ENCODE measurements at places on chromosomes 5 and 9.

GRCh38 chr5:82595113-82595512 lies 317.0 kb upstream of the RPS23 start:
- DNase-seq, result no peak

- DNase-seq, result no peak
Observed at GRCh38 chr5:143051244-143052058, 281.3 kb downstream of the ARHGAP26 start.

- DNase-seq, result no peak
Observed at GRCh38 chr5:154517181-154517580, 39.2 kb upstream of the HAND1 start.

DNA sequence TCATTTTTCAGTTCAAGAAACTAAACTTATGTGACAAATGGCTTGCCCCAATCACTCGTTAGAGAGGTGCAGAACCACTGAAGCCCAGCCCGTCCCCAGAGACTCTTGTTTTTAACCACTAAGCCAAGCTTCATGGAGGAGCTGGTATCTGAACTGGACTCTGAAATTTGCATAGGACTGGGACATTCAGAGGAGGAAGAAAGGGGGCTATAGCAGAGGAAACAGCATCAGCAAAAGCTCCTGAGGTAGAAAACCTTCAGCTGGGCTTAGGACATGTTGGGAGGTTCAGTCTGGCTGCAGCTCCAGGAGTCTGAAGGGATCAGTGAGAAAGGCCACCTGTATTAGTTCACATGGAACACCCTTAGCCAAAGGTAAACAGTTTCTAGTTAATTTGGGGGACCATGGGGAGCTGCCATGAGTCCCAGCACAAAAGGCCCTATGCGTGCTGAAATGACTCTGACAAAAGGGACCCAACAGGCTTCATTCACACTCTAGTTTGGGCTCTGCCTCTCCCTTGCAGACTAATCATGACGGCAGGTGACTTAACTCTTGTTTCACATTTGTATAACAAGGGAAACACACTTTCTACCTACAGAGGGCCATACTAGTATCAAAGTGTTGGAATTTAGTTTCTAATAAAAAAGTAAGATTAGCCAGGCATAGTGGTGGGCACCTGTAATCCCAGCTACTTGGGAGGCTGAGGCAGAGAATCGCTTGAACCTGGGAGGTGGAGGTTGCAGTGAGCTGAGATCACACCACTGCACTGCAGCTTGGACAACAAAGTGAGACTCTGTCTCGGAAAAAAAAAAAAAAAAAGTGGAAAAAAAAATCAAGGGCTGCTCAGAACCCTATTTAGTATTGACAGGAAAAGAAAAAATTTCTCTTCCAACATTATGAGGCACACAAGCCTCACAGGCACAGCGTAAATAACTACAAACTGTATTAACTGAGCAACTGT lies 10.2 kb downstream of the FBXO10 start:
- no peak for DNase-seq

DNA sequence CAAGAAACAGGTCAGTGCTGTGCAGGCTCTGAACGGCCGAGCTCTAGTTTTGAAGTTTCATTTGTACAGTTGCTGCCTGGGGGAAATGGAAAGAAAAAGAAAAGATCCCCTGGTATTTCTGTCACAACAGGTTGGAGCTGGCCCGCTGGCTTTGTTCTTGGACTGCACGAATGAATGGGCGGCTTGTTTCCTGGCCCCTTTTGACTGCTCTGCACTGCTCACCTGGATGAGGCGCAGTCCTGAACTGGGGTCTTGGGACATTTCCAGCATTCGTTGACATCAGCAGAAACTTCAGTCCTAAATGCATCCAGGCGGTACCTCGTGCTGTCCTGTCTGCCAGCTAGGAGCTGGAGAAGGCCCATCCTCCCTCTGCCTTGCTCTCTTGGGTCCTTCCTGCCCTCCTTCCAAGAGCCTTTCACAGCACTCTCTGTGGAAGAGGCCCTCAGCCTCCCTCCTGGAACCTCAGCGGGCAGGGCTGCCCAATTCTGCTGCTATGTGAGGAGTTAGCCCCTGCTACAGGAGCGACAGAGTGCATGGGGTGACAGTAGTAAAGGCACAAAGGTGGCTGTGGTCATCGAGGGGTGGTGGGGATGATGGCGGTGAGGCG lies 189.2 kb downstream of the FSTL4 start:
- no peak for DNase-seq

DNA sequence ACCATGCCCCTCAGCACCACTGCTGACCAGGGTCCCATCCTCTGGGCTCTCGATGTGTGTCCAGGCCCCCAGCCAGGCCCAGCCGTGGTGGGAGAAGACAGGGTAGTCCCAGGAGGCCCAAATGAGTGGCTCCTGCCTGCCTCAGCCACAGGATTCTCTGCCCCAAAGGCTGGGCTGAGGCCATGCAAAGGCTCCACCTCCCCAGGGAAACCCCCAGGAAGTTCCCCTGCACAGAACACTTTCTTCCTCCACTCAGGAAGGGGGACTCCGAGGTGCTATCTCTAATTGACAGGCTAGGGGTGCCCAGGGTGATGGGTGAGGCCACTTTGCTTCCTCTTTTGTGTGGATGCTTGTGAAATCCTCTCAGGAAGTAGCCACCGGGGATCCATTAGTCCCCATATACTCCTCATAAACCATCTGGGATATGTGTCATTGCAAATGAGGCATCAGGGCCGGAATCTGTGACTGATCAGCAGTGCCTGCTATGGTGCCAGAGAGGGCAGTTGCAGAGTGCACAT lies 23.1 kb upstream of the TDRD7 start:
- DNase-seq, result no peak

DNA sequence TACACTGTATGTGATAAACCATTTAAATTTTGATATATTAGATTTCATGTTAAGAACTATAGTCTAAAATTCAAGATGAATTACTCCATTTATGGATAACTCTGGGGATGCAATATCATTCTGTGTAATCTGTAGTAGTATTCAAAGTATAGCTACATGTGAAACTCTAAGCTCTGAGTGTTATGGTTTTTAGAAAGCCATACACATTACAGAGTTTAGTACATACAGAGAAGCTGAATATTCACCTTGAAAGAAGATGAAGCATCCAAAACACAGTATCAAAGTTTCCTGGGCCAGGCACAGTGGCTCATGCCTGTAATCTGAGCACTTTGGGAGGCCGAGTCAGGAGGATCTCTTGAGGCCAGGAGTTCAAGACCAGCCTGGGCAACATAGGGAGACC lies 25.0 kb downstream of the ABHD17B start:
- DNase-seq, result no peak

- DNase-seq, result no peak
Observed at GRCh38 chr5:34045023-34045422, 2.0 kb upstream of the C1QTNF3 start.

DNA sequence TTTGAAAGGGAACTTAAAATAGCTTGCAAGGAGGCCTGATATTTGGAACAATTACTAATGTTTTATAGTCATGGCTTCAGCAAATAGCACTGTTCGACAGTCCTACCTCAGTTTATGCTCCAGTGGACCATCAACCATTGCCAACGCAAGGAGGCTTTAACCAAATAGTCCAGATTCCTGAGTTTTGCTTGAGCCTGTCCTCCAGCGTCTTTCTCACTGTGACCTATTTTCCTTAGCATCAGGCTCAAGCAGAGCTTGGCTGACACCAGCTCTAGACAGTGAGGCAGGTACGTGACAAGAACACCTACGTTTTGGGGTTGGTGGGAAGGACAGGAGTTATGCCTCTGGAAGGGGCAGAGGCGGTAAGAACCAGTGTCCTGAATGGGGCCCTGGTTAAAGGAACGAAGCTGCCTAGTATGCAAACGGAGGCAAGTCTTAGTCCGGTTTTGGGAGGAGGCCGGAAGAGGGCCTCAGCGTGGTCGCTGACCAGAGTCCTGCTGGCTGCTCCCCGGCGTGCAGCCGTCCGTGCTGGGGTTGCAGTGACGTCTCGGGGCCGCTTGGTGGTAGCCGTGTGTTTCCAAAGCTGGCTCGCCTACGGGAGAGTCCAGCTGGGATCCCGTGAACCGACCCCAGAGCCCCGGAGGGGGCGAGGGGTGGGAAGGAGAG lies 998 bp upstream of the FGF18 start:
- peak; percentile 51 for DNase-seq

DNA sequence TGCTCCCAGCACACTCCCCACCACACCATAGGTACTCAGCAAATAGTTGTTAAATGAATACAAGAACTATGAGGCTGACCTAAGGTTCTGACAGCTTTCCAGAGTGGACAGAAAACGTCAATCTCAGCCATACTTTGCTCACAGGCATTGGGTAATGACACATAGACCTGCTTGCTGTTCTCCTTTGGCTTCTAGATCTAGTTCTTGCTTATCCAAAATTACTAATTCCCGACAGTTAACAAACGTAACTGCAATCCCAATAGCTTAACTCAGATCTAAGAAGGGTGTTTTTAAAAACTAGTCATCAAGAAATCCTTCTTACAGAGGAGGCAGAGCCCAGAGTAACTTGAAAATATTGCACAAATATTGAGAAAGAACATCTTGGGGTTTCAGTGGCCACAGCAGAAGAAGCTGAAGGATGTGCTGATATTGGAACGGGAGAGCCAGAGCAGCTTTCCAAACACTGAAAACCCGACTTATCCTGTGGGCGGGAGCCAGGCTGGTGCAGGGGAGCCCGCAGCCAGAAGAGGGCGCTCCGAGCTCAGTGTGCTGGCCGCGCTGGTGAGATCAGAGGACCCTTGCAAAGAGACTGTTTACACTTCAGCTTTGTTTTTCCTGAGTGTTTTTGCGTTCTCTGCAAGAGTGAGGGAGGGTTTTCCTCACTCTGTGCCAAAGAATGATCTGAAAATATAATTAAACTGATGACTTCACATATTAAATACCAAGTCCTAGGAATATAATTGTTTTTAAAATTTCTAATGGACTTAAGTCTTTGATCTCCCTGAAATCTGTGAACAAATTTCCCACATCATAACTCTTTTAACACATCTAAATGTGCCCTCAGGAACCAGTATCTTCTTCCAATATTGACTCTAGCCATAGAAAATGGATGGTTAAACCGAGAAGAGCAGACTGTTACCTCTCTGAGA lies 30.3 kb downstream of the FGF1 start:
- peak; percentile 73 for DNase-seq

GRCh38 chr9:126116351-126117157 lies 210.1 kb upstream of the MVB12B start:
- no peak for DNase-seq

DNA sequence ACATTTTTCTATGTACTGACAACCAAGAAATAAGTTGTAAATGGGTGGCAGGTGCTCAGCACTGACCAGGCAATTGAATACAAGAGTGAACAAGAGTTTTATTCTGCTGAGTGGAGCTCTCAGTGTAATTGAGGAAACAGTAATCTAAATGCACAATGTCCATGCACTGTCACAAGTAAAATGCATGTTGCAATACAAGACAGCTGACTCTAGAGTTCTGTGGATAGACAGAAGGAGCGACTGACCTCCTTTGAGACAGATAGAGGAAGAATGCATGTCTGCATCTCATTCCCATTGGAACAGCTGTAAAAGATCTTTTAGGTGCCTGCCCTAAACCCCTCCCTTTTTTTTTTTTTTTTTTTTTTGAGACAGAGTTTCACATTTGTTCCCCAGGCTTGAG lies 299.0 kb downstream of the FBXL7 start:
- DNase-seq, result no peak

DNA sequence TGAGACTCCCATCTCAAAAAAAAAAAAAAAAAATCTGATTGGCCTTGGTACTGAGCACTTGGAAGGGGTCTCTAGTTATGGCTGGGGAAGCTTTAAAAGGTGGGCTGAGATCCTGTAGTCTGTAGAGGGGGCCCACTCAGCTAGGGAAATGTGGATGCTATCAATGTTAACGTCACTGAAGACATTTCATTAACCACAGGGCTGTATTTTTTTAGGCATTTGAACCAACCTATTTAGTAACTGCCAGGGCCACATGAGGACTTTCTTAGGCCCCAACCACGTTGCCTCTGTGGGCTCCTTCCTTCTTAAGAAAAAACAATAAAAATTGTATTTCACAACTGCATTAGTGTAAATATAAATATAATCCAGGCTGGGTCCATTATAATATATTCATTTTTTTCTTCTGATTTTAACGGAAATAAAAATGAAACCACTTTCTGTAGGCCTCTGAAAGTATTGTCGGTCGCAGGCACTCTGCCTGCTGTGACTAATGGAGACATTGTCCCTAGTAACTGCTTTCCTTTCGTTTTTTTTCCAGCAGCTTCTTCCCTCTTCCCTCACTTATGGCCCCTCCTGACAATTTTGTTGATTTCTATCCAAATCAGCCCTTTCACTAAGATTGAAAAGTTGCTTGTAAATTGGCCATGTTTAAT lies 71.6 kb downstream of the GCNT1 start:
- no peak for DNase-seq

- no peak for DNase-seq
Observed at GRCh38 chr5:36521838-36522745, 84.3 kb upstream of the SLC1A3 start.

DNA sequence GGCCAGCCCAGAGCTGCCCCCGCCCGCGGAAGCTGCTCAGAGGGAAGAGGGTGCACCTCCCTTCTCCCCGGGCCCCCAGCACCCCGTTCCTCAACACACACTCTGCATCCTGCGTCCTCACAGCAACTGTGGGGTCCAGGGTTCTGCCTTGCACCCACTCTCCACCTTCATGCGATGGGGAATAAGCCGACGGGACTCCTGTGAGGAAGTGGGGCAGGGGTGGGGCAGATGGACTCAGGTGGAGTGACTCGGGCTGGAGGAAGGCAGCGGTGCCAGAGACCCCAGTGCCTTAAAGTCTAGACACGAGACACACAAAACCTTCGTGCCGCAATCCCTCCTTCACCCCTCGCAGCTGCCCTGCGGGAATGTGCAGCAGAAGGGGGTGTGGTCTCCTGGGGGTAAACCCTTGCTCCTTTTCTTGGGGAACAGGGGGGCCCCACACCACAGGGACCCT lies 8.6 kb downstream of the BRD3 start:
- DNase-seq, result no peak

DNA sequence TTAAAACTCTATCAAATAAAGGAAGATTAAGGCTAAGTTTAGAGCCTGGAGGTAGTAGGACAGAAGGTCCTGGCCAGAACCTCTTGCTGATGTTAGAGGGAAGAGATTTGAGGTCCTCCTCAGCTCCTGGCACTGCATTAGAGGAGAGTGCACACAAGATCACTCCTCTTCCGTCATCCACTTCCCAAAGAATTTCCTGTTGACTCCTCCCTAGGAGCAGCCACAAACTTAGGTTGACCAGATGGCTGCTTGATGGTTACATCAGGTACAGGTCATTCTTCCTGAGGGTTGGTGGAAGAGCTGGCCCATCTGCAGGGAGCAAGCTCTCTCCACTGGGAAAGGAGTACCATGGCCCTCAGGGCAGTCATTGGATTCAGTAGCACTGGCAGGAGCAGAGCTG lies 93.9 kb upstream of the IL33 start:
- no peak for DNase-seq

GRCh38 chr9:127931092-127931881 lies 710 bp upstream of the PIP5KL1 start:
- no peak for DNase-seq

All from activated naive CD4-positive, alpha-beta T cell treated with anti-CD3 and anti-CD28 coated beads, Interleukin-2, amount 50 U/mL, for 16 hours (primary cell).